ENCODE measurements at places on chromosomes 5 and 9. TPM values are rescaled to one million over a fixed set of nuclear protein-coding genes. Genes with fewer than 3 reads are reported as not detected.

Gene TEK
- total RNA-seq: 8.3 TPM

Gene IFNW1
- not detected for total RNA-seq

Gene FAXDC2
- total RNA-seq: 81.2 TPM

Gene SPATA31A3
- not detected for total RNA-seq

Gene MATR3
- total RNA-seq: 240 TPM

Gene CCDC183
- 2.3 TPM for total RNA-seq

Measured in subcutaneous adipose tissue (tissue), 4 donors.